ENCODE measurements at places on chromosomes 11 and 22.

DNA sequence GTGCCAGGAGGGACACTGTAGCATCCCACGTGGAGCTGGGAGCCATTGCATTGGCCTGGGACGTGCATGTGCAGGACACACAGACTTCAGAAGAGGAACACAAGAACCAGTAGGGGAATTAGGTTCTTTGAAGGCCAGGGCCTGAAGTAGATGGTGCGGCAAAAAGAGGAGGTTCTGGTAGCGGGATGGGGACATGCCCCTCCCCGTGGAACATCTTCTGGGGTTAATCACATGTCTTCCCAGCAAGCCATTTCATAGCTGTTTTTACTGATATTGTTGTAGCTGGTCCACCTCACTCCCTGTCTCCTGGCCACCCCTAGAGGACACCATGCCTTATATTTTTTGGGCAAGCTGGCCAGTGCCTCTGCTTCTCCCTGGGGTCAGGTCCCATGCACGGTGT lies 74.3 kb downstream of the SCN3B start:
- DNase-seq, result no peak

GRCh38 chr11:62708392-62708791 lies 916 bp downstream of the GNG3 start:
- no peak for DNase-seq

GRCh38 chr11:128931668-128932067 lies 11.0 kb downstream of the TP53AIP1 start:
- DNase-seq, result no peak

DNA sequence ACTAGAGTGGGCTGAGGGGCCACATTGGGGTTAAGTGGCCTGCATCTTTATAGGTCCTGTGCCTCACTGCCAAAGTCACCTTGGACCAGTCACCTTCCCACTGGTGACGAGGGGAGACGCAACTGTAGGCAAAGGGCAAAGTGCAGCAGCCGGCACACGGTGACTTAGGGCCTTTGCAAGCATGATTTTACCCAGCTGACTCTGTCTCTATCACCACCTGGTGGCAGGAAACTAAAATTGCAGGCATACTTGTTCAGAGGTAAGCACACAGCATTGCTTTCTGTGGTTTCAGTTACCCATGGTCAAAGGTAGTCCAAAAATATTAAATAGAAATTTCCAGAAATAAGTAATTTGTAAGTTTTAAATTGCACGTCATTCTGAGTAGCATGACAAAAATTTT lies 1164.4 kb downstream of the BRD1 start:
- no peak for DNase-seq

DNA sequence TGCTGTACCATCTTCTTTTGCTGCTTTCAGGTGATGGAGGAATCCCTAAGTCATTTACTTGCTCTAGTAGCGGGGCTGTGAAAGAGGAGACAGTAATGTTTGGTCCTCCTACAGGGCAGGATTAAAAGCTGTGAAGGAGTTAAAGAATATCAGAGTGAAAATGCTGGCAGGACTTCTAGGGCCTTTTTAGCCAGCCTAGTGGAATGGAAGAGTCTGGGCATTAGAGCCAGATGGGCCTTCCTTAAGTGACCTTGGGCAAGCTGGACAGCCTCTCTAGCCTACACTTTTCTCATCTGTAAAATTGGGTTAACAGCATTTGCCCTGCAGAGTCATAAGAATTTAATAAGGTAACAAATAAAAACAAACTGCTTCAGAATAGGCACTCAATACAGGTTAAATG lies 114.7 kb downstream of the RBFOX2 start:
- no peak for DNase-seq

DNA sequence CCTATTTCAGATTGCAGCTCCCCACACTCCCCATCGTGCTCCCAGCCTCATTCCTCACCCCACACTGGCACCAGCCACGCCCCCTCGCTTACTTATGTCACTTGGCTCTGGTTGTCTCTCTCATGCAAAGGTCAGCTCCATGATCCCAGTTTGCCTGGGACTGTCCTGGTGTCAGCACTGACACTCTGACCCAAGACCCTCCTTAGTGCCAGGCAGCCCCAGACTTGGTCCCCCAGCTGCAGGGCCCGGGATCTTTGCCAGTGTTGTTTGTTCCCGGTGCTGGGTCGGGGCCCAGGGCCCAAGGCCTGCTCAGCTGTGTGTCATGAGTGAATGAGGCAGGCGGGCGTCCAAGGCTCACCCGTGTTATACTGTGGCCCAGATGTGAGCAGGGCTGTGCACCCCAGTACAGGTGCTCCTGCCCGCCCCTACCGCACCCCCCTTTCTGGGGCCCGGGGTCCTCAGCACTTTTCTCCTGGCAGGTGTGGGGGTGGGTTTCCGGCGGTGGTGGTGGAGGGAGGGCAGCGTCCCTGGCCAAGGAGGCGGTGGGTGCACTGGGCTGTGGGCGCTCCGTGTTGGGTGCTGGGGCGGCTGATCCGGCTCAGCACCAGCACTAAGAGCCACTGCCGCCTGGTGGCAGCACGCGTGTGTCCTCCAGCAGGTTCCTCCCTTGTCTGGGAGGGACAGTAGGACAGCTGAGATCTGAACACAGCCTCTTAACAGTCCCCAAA lies 19.5 kb downstream of the IL17REL start:
- peak; percentile 74 for DNase-seq

DNA sequence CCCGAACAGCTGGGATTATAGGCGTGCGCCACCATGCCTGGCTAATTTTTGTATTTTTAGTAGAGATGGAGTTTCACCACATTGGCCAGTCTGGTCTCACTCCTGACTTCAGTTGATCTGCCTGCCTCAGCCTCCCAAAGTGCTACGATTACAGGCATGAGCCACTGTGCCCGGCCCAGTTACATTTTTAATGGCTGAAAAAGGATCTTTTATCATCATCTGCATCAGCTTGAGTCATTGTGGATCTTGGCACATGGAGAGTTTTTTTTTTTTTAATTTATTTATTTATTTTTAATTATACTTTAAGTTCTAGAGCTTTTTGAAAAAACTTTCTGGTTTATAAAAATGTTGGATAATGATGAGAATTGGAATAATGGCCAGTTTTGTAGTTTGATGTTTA lies 8.6 kb downstream of the IGHMBP2 start:
- no peak for DNase-seq

DNA sequence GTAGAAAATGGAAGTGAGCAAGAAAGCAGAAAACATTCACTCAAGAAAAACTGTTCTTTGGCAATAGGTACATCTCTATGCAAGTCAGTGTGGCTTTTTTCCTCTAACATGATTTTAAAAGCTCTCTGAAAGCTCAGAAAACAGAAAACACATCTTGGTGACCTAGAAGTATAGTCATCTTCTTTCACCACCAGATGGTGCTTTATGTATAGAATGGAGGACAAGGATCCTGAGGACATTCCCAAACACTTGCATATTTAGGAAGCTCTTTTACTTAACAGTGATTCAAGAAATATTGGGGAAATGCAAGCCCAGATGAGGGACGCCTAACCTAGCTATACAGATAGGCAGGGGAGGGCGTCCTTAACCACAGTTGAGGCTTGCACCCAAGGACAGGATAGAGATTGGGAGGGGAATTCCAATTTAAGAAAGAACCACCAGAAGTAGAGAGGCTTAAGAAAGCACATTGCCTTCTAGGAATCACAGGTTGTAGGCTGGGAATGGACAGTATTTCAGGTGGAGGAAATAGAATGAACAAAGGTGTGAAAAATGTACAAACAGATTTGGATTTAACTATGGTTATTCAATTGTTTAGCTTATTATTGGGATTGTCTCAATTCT lies 13.8 kb upstream of the CCDC81 start:
- peak; percentile 79 for DNase-seq

- no peak for DNase-seq
Measured at GRCh38 chr11:69371731-69372588, 78.0 kb downstream of the MYEOV start.

GRCh38 chr22:19407649-19408606 lies 23.6 kb downstream of the HIRA start:
- DNase-seq, result peak; percentile 13

- DNase-seq, result no peak
Measured at GRCh38 chr11:70671083-70671482, 272.8 kb downstream of the CTTN start.

- no peak for DNase-seq
Measured at GRCh38 chr11:115389790-115390189, 114.4 kb downstream of the CADM1 start.

- DNase-seq, result no peak
Measured at GRCh38 chr22:47361247-47361646, 598.8 kb downstream of the TBC1D22A start.

GRCh38 chr11:113506893-113507292 lies 31.7 kb upstream of the DRD2 start:
- no peak for DNase-seq

- peak; percentile 91 for DNase-seq
Measured at GRCh38 chr22:29394931-29395581, 6.7 kb upstream of the AP1B1 start.

DNA sequence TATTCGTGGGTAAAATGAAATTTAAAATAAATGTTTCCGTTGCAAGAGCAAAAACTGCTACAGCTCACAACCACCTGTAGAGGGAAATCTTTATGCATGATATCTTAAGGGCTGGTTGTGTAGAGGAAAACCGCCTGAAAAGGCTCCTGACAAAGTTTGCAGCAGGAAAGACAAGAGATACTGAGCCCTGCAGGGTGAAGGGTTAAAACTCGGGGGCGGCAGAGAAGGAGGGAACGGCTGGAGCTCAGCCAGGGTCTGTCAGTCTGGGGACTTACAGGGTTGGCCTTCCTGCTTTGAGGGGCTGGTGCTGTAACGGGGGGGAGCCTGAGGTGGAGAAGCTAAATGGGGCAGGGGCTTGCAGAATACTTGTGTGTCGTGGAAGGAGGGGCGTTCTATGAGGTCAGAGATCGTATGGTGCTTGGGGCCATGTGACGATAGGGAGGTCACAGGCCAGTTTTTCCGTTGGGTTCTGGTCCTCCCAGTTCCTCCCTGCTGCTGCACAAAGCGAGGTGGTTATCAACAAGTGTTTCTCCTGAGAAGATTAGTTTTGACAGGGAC lies 122.9 kb upstream of the HSD17B12 start:
- peak; percentile 29 for DNase-seq

- DNase-seq, result no peak
Measured at GRCh38 chr11:116703421-116703820, 69.4 kb downstream of the BUD13 start.

DNA sequence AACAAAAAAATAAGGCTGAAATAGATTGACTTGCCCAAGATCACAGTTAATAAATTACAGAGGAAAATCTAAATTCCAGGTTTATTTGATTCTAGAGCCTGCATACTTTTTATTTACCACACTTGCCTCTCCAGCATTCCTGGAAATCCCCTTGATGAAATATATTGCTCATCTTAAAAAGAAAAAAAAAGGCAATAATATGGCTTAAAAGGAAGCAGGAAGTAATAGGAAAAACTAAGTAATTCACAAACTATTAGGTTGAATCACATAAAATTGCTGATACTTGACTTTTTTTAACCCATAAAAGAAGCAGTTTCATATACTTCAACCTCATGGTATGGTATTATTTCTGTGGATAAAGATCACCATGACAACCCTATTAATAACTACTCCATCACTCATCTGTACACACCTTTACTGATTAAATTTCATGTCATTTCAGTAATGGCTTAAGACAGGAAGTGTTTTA lies 52.9 kb downstream of the COPB1 start:
- DNase-seq, result peak; percentile 47

DNA sequence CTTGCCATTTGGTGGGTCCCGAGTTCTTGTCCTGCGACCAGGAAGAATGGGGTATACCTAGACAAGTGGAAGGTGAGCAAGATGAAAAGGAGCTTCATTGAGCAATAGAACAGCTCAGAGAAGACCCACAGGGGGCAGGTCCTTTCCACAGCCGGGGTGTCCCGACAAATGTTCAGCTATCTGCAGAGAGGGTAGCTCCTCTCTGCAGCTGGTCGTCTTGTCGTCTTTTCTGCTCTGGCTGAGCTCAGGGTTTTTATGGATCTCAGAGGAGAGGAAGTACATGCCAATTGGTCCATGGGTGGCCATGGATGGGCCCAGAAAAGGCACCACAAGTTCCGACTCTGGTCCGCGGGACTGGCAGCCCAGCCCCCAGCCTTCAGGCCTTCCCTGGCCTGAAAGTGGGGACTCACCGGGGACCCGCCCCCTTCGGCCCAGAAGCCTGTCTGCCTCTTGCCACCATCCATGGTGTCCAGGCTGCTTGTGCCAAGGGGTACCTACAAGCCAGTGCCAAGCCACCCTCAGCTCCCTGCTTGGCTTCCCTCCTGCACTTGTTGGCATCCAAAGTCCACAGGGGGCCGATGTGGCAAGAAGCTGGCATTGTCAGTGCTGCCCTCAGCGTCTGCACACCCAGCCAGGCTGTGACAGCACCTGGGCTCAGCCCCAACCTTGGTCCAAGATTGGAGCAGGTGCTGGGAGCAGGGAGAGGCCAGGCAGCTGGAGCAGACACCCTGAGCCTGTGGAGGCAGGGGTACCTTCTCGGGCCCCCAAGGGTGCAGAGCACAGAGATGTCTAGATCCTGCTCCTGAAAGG lies 438.9 kb downstream of the TBC1D22A start:
- DNase-seq, result no peak

- DNase-seq, result peak; percentile 83
Measured at GRCh38 chr11:34926101-34926830, 9.8 kb downstream of the PDHX start.

DNA sequence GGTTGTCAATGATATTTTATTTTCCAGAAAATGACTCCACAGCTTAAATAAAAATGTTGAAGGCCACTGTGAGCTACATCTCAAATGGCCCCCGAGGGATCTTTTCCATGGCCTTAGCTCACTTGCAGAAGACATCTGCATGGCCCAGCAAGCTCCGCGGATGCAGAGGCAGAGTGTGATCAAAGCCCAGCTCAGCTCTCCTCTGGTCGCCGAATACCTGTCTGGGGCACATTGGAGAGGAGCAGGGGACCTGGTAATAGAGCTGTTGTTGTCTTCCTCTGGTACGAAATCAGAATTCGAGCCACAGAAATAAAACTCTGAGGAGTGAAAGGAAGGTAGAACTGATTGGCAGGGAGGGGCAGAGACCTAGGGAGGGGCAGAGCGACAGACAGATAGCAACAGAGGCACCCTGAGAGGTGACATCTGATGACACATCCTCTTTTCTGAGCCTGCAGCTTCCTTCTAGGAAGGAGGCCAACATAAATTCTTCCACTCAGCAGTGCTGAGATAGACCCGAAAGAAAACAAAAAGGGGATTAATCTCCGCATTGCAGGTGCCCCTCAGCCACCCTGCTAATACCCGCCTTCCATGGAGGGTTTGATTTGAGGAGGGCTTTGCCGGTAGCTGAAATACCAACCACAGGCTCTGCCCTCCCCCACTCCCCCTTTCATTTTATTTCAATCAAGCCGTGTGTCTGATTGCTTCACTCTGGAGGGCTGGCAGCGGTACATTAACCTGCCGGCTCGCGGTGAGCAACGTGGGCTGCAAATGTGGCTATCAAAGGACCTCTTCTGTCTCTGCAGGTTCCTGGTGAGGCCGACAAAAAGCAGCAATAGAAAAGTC lies 759.4 kb downstream of the OPCML start:
- no peak for DNase-seq

DNA sequence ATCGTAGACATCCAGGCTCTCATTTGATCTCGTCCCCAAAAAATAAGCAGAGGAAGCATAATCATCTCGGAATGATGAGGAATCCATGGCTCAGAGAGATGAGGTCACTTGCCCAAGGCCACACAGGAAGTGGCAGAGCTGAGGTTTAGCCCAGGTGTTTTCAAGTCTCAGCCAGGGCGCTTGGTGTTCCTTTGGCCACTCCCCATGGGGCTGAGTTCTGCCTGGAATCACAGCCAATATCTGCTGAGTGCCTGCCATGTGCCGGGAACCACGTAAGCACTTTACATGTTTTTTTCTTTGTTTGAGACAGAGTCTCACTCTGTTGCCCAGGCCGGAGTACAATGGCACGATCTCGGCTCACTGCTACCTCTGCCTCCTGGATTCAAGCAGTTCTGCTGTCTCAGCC lies 29.5 kb upstream of the MYH9 start:
- DNase-seq, result no peak
